Stimulated activated CD4-positive, alpha-beta T cell treated with anti-CD3 and anti-CD28 coated beads, Interleukin-1b, Interleukin-23, amount 100 ng/mL, for 24 hours (primary cell): ENCODE measurements at places on chromosomes 11 and 22.

DNA sequence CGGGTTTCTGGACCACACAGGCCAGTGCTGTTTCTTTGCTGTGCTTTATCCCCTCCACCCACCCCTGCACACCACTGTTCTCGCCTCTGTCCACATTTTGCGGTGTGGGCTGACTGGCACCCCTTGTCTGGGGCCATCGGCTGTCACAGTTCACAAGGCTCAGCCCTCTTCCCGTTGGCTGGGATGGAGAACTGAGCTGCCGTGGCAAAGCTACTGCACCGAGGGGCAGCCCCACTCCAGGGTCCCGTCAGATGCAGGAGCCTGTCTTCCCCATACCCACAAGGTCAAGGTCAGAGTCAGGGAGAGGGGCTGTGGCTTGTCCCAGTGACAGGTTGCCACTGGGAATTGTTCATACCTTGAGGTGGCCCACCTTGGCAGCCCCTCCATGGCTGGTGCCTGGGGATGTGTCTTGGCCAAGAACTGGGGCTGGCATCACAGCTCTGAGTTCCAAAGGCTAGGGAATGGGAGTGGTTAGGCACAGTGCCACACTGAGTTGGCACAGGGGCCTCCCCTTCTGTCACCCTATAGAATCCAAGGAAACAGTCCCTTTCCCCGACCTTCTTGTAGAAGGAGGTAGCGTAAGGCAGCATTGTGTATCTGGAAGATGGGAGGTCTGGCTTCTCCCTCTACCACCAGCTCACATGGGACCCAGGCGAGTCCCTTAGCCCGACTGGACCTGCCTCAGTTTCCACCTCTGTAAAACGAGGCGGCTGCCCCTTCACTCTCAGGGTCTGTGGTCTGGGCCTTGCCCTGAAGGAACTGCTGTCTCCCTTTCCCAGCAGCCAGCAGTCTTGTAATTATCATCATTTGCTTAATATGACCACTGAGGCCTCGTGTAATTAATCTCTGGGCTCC, 3.4 kb downstream of the GRK2 start:
- DNase-seq = no peak

GRCh38 chr11:13949876-13950275, 12.6 kb upstream of the SPON1 start:
- DNase-seq = no peak

- no peak for DNase-seq
These were observed 1.9 kb upstream of the HEPN1 start for GRCh38 chr11:124917115-124917637.

DNA sequence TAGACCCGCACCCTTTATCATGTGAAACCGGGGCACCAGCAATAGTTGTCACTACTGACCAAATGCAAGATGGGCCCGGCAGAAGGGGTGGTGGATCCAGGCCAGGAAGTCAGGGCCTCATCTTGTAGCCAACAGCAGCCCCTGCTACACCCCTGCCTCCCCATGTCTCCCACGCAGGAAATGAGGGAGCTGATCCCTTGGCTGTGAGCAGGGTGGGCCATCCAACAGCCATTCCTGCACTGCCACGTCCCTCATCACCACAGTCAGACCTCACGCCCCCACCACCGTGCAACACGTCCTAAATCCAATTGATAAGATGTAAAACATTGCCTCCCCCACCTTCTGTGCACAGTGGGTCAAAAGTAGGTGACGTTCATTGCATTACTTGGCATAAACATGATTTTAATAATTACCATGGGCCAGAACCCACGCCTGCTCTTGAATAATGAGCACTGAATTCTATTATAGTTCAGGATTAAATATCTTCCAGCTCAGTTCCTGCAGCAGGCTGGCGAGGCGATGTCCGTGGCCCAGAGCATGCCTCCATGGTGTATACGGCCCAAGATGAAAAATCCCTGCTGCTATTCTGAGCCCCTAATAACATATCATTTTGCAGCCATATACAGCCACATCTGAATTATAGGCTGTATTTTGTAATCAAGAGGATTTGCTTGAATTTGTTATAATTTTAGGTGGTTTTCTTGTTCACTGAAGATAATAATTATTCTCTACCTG, 1373.8 kb downstream of the BRD1 start:
- no peak for DNase-seq

DNA sequence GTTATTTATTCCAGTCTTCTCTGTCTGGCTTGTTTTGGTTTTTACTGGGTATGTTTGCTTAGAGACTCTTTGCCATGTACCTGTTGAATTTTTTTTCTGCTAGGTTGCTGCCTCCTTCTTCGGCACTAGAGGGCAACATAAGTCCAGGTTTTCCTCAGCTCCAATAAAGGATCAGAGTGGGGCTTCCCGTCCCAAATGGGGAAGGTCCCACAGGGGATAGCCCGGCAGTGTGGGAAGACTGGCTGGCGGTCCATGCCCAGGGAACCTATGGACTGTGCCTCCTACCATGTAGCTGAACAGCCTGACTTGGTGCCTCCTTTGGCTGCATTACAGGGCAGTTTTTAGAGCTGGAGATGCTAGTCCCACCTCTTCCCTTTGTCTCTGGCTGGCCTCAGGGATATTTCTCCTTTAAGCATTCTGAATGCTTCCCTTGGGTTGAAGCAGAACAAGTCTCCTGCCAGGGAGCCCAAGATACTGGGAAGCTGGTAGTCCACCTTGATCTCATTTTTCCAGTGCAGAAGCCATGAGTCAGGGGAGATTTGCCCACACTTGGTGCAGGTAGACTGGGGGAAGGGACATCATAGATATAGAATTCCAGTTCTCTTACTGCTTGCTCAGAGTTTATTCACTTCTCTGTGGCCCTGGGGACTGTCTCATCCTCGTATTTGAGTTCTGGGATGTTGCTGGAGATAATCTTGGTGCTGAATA, 60.2 kb downstream of the BRD1 start:
- DNase-seq = no peak
